Activated naive CD4-positive, alpha-beta T cell treated with anti-CD3 and anti-CD28 coated beads for 36 hours (primary cell): ENCODE measurements at places on chromosomes 6 and 20. TPM values are rescaled to one million over a fixed set of nuclear protein-coding genes. Genes with fewer than 3 reads are reported as not detected.

DNA sequence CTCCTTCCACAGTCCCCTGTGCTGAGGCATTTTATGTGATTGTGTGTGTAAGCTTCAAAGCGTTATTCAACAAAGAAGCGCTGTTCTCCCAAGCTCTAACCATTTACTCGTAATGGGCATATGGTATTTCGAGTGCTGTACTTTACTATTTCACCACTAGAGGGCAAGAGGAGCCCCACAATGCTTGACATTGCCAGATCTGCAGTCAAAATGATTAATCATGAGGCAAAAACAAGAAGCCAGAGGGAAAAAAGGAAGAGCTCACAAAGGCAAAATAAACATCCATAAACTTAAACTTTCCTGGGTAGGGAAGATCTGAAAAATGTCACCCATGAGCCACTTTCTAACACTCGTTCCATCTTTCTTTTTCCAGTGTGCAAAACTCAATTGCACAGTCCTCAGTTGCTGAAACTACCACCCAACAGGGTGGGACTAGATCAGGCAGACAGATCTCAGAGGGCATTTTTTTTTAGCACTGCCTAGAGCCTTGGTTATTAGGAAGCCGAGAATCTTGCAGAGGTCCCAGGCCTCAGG is 215.0 kb upstream of the PLCB4 start:
- DNase-seq = peak; percentile 6

- no peak for DNase-seq
Observed at GRCh38 chr6:150937132-150937906, 71.8 kb downstream of the MTHFD1L start.

GRCh38 chr6:53986165-53986720 is 125.0 kb upstream of the MLIP start:
- peak; percentile 44 for DNase-seq

GRCh38 chr20:61902221-61902869 is 163.3 kb downstream of the TAF4 start:
- no peak for DNase-seq

DNA sequence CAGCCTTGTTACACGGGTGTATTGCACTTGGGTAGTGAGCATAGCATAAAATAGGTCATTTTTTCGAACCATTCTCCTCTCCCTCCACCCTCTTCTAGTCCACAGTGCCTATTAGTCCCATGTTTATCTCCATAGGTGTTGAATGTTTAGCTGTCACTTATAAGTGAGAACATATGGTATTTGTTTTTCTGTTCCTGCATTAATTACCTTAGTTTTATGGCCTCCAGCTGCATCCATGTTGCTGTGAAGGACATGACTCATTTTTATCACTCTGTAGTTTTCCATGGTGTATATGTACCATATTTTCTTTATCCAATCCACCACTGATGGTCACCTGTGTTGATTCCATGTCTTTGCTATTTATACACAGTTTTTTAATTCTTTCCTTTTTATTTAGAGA is 889.5 kb downstream of the EYS start:
- DNase-seq = no peak

DNA sequence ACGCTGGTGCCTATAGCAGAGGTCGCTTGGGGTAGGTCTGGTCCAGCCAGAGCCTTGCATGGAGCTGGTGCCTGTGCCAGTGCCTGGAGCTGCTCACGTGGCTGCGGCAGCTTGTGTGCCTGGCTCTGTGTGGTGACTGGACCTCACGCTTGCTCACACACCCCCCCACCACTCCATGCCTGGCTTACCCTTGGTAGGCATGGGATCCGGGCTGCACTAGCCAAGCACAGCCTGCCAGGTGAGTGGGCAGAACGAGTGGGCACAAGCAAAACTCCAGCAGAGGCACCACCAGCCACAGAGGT is 13.0 kb upstream of the DBNDD2 start:
- DNase-seq = no peak

DNA sequence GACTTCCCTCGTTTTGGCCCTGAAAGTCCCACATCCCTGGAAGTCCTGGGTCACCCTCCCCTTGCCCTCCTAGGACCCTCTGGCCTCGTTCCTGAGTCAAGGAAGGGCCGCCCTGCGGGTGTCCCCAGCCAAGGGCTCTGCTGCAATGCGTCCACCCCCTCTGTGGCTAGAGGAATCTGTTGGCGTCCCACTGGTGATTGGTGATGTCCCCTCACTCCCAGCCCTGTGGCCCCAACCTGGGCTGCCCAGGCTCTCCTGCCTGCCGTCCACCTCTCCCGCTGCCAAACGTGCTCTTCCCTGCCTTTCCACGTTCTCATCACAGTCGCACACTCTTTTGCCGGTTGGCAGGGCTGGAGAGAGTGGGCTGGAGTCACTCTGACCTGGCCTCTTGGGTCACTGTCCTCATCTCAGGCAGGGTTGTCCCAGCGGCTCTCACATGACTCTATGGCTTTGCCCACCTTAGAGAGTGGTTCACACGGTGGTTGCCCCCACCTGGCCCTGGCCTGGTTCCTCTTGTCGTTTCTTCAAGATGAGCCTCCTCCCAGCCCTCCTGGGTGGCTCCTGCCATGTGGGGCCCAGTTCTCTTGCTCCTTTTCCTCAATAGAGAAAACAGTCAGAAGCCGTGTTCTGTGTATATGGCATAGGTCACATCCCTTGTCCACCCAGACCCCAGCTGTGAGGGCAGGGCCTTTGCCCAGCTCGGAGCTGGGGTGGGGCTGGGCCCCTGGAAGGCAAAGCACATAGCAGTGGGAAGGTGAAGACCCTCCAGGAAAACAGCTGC is 100.9 kb downstream of the TMEM242 start:
- DNase-seq = no peak

DNA sequence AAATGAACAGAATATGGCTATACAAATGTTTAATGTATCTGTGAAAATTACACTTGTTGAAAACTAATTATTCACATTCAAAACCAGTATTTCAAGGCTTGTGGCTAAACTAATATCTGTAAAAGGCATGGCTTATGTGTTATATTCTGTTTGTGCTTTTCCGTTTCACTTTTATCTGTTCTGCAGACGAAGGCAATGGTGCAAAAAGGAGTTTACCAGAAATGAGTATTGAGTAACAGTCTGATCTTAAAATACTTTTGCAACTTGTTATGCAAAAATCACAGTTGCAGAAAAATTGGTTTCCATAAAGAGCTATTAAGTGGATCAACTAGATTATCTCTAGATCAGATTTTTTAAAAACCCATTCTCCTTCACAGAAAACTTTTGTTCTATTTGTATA is 9.4 kb upstream of the STX11 start:
- DNase-seq = no peak

The BPIFA1 gene
- not detected for total RNA-seq

The COL9A1 gene
- total RNA-seq = not detected

The EYS gene
- total RNA-seq = not detected

The SNX21 gene
- 1.2 TPM for total RNA-seq

The OPRL1 gene
- 0.47 TPM for total RNA-seq

The SLC52A3 gene
- total RNA-seq = not detected
